ENCODE measurements at places on chromosomes 6 and 20.

- no peak for DNase-seq
These were observed 143.2 kb downstream of the CEBPB start for GRCh38 chr20:50333812-50334211.

- no peak for DNase-seq
These were observed 84.8 kb downstream of the TAF4 start for GRCh38 chr20:61980647-61981583.

DNA sequence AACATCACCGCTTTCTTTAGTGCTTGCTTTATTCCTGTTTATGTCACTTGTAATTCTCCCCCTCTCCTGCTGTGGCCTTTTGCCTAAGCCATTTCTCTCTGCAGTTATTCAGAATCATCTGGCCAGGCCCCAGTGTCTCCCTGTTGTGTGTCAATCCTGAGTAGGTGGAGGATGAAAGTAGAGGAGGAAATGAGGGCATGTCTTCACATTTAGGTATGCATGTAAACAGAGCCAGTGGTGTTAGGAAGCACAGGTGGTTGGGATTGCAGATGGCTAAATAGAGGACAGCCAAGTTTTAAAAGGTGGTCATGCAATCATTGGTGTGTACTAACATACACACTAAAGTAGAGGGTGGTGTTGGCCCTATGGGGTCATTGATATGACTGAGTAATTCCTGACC, 5.2 kb downstream of the PRSS35 start:
- no peak for DNase-seq

GRCh38 chr6:32912951-32913350, 27.9 kb downstream of the HLA-DMB start:
- DNase-seq, result no peak

GRCh38 chr6:144296973-144297372, 11.8 kb downstream of the UTRN start:
- DNase-seq, result no peak

- peak; percentile 10 for DNase-seq
These were observed 51.9 kb downstream of the VGLL2 start for GRCh38 chr6:117317261-117317660.

DNA sequence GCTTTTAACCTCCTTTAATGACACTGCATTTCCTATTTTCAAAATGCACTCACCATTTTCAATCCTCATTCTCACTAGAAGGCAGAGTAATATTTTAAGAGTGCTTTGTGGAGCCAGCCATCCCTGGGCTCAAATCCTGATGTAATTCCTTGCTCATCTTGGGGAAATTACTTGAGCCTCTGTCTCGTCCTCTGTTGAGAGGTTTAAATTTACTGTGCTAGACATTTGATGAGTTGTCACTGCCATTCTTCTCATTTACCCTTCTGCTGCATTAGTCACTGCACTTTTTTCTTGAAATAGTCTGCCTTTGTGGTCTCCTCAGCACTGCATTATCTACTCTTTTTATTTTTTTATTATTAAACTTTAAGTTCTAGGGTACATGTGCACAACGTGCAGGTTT, 150.0 kb upstream of the HDDC2 start:
- DNase-seq, result no peak

DNA sequence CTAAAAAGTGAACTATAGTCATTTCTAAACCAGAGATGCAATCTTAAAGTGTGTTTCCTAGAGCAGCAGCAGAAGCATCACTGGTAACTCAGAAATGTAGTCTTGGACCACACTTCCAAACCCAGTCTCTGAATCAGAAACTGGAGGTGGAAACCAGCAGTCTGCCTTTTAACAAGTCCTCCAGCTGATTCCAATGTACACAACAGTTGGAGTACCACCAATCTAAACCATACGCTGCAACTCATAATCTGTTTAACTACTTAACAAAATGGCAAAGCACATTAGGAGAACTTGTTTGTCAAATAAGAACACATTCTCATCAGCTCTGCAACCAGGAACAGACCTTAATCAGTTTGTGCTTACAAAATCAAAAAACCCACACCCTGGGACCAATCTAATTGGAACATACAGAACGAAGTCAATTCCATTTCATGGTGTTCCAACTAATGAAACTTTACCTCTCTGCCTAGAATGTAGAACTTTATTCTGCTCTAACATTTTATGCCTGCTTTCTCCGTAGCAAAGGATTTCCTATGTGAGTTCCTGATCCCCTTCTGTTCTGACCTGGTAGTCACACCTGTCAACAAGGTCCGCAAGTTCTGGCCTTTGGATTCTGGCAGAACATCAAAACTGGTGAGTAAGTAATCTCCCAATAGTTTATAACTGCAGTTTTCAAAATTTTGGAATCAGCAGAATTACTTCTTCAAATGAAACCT, 390.4 kb downstream of the HTR1B start:
- no peak for DNase-seq

Measured in globus pallidus (tissue), 1 donor.